ENCODE measurements at places on chromosomes 6 and 20.
A peak's percentile ranks its signal among the peaks of the same experiment; 100 is the strongest.

DNA sequence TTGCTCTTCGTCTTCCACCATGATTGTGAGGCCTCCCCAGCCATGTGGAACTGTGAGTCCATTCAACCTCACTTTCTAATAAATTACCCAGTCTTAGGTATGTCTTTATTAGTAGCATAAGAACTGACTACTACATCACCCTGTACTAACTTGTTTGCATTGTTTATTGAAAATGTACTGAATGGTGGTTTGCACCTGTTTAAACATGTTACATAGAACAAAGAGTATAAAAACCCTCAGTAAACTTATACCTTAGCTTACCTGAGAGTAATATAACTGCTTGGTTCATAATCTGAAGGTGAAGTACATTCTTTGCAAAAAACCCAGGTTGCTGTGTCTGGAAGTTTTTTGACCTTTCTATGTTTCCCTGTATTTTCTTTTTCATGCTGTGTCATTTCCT, 777.8 kb downstream of the TBC1D32 start:
- DNase-seq = no peak

DNA sequence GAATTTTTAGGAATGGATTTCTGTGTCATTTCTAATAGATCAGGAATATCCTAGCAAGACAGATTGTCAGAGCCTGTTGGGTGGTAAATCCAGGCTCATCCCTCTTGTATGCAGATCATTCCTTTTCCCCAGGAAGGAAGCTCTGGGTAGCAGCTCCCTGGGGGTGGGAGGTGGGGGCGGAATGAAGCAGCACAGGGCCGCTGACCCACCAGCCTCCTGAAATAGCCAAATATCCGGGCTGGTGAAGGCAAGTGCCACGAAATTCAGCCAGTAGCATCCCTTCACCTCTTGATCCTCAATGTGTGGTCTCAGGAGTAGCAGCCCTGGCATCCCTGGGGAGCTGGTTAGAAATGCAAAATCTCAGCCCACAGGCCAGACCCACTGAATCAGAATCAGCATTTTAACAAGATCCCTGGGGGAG, 256.9 kb downstream of the LRFN2 start:
- DNase-seq = no peak

DNA sequence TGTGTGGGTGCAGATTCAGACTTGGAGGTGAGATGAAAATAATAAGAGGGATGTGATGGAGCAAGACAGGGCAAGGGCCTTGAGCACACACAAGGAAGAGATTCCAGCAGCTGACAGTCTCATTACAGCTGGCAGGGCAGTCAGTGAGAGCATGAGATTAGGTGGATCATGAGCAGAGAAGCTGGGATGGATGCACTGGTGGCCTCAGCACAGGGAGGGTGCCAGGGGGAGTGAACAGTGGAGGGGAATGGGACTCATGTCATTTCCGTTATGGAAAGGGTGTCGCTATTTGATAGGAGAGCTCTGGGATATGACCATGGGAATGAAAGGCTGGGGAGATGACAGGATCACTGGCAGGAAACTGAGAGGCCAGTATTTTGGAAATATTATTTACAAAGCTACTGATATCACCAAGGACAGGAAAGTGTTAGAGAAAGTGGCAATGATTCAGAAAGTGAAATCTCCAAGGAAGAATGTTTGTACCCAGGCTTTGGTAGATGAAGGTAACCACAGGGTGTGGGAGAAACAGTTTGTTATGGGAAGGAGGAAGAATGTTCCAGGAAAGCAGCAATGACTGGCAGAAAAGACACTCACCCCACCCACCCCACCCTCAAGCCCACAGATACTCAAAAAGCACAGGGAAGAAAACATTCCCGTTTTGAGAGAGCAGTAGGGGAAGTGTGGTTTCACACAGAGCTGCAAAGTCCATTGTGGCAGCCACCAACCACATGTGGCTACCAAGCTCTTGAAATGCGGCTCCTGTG, 214.7 kb upstream of the PROKR2 start:
- peak; percentile 47 for DNase-seq

GRCh38 chr6:55694148-55694547, 115.2 kb upstream of the HMGCLL1 start:
- peak; percentile 79 for DNase-seq

DNA sequence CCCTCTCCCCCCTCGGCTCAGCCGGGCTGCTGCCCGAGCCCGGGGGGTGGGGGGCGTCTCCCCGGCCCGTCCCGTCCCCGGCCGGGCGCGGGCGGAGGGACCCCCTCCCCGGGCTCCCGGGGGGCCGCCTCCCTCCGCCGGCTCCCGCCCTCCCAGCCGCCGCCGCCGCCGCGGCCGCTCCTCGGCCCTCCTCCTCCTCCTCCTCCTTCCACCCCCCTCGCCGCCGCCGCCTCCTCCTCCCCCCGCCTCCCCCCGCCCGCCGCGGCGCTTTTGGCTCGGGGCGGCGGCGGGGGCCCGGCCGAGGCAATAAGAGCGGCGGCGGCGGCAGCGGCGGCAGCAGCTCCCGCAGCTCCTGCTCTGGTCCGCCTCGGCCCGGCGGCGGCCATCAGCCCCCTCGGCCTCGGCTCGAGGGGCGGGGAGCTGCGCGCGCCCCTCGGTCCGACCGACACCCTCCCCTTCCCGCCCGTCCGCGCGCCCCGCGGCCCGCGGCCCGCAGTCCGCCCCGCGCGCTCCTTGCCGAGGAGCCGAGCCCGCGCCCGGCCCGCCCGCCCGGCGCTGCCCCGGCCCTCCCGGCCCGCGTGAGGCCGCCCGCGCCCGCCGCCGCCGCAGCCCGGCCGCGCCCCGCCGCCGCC, 38.7 kb downstream of the GNAS start:
- peak; percentile 68 for DNase-seq

DNA sequence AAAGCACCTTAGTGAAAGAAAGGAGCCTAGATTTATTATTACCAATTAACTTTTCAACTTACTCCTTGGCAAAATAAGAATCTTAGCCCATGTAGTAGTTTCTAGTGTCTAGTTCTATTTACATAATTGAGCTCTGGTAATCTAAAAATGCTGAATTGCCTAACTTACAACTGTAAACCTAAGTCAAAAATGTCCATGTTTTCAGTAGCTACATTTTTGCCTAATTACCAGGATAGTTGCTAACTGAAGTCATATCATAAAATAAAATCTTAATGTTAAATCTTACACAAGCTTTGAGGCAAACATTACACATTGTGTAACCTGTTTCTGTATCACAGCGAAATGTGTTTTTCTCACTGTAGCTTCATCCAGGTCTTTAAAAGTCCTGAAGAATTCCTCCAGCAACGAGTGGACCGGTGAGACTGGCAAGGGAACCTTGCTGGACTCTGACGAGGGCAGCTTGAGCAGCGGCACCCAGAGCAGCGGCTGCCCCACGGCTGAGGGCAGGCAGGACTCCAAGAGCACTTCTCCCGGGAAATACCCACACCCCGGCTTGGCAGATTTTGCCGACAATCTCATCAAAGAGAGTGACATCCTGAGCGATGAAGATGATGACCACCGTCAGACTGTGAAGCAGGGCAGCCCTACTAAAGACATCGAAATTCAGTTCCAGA, 7.6 kb upstream of the CLDN20 start:
- no peak for DNase-seq

DNA sequence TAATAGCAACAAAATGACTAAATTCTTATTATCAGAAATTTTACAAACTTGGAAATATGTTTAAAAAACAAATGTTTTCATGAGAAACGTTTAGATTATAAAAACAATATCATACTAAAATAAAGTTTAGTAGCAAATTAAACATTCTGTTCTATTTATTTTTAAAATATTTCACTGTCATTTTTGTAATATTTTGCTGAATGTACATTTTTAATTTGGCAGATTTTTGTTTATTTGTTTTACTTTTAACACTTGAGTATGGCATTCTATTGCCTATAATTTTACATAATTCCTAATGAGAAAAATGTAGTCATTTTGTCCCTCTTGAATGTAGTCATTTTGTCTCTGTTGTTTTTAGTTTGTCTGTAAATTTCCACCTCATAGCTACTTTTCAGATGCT, 1400.2 kb downstream of the GRIK2 start:
- DNase-seq = no peak

- DNase-seq = no peak
These were observed 184.8 kb upstream of the CDH4 start for GRCh38 chr20:61067221-61067620.

DNA sequence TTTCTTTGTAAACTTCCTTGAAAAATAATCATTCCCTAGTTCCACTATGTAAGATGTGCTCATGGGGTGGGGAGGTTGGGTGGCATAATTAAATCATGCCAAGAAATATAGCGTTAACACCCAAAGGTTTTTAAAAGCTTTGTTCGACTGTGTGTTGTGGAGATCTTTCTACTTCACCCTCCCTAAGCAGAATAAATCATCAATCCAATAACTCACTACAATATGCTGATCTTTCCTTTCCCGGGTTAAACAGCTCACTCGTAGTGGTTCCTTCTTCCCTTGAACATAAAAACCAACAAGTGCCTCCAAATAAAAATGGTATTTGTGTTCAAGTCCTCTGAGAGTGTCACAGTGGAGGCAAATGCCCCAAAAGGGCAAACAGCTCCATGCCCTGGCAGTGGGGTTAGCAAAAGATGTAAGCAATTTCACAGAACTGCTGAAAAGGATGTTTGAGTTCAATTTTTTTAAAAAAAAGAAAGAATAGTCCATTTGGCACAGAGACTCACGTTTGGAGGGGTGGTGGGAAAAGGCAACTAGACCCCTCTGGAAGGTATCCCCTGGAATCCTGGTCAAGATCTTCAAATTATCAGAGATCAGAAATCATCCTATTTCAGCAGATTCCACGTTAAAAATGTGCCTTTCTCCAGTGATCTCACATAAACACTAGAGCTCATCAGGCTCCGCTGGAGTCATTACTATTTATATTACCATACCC, 99.1 kb downstream of the TFAP2A start:
- DNase-seq = peak; percentile 80

DNA sequence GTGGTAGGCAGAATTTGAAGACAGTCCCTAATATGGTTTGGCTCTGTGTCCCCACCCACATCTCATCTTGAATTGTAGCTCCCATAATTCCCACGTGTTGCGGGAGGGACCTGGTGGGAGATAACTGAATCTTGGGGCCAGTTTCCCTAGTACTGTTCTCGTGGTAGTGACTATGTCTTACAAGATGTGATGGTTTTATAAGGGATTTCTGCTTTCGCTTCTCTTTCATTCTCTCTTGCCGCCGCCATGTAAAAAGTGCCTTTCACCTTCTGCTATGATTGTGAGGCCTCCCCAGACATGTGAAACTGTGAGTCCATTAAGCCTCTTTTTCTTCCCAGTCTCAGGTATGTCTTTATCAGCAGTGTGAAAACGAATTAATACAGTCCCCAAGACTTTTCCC, 103.4 kb downstream of the PDE10A start:
- no peak for DNase-seq

- DNase-seq = no peak
These were observed 16.5 kb downstream of the SNAI1 start for GRCh38 chr20:49999329-49999728.

- DNase-seq = peak; percentile 60
These were observed 39.4 kb upstream of the ENPP4 start for GRCh38 chr6:46090115-46091079.

GRCh38 chr6:121539439-121539838, 104.0 kb downstream of the GJA1 start:
- no peak for DNase-seq

- DNase-seq = no peak
These were observed 19.9 kb downstream of the UQCC2 start for GRCh38 chr6:33691456-33692077.

All from M059J (cell line).